Spleen (tissue), 13 donors: ENCODE measurements at places on chromosomes 12 and 14.
A peak's percentile ranks its signal among the peaks of the same experiment; 100 is the strongest.

DNA sequence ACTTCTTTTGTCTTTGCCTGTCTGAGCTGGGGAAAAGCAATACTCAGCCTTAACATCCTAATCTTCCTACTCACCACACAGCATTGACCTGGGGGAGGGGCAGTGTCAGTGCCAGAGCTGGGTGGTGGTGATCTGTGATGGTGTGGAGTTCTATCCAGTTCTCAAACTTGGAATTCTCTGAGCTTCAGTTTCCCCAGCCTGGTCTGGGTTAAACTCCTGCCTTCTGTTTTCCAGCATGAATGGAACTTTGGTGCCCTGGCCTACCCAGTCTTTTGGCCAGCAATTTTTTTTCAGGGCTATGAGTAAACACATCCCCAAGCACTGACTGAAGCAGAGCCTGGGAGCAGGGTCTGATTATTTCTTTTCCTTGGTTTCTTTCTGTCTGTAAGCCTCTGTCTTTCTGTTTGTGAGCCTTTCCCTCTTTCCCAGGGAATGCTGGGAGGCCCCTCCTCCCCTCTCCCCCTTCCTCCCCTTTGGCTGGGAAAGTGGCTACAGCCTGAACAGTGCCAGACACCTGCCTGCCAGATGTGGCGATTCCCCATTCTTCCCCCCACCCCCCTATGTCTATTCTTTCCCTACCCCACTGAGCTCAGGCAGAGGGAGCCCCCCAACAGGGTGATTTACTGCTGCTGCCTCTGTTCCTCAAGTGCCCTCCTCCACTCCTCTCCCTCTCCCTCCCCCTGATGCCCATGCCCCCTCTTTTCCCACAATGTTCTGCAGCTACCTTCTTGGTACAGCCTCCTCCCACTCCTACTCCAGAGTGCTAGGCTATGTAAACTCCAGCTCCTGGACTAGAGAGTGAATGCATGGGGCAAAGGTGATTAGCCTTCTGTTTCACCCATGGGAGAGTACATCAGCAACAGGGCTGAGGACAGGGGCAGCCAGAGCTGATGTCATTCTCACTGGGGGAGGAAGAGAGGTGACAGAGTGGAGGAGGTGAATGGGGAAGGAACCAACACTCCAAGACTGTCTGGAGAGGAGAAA lies 11.1 kb downstream of the GPR84 start:
- no peak for DNase-seq

DNA sequence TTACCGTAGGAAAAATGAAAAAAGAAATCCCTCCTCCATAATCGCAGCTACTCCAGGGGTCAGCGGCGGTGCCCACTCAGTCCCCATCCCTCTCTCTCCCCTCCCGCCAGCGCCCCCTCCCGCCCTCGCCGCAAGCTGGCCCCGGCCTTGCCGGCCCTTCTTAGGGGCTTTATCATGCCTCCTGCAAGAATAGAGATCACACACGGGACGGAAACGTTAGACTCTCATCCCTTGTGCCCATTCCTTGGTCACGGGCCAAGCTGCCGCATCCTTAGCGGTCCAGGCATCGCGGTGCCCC lies 692 bp upstream of the COX14 start:
- DNase-seq, result no peak

DNA sequence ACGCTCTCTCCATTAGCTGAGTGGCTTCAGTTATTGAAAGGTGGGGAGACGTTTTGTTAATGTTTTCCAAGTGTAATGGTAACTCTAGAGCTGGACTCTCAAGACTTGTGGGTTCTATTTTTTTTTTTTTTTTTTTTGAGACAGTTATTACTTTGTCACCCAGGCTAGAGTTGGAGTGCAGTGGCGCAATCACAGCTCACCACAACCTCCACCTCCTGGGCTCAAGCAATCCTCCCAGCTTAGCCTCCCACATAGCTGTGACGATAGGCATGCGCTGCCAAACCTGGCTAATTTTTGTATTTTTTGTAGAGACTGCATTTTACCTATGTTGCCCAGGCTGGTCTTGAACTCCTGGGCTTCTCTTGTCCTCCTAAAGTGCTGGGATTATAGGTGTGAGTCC lies 26.2 kb downstream of the ATF1 start:
- DNase-seq, result no peak

GRCh38 chr12:80445083-80445793 lies 1.2 kb downstream of the PTPRQ start:
- DNase-seq, result no peak

- no peak for DNase-seq
These were observed 333.0 kb downstream of the CCER1 start for GRCh38 chr12:90621927-90622326.

DNA sequence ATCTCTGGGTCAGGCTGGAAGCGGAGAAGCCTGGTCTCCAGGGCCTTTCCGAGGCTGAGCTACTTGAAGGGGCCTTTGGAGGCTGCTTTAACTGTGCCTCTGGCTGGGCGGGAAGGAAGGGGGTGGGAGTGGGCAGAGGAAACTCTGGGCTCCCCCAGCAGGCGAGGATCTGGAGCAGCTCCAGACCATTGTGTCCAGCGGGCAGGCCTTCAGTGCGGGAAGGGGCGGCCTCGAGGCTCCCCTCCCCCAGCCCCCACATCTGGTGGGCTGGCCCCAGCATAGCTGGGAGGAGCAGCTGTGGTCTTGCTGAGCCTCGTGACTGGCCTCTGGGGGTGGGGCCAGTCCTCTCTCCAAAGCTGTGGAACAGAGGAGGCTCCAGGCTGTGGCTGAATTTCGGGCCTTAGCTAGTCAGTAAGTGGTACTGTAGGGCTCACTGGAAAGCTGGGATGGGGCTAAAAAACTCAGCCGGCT lies 3.4 kb downstream of the TAMALIN start:
- DNase-seq, result peak; percentile 88

- peak; percentile 86 for DNase-seq
These were observed 89.7 kb upstream of the PARP11 start for GRCh38 chr12:3962631-3963483.

DNA sequence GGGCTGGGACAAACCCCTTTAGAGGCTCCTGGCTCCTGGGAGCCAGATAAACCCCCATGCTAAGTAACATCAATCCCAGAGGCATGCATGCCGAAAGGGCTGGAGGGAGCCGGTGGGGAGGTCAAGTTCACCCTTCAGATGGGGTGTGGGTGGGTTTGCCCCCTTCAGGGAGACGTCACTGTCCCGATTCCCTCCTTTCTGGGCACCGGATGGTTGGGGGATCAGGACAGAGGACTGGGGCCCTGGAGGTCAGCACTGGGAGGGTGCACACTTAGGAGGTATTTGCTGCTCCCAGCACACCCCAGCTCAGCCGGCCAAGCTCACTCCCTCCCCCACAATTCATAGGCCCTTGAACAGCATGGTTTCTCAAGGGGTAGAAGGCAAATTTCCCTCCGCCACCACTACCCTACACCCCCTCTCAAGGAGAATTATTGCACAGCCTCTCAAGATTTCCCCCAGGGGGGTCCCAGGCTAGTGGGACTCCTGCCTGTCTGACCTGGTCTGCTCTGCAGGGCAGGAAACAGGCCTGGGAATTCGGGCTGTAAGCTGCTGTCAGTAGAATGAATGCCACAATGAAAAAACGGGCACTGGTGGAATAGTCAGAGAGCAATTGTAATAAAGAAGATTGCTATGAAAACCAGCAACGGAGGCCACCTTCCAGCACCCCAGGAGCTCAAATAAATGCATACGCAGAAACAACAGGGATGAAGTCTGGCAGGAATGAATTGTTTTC lies 63.5 kb downstream of the GALNT16 start:
- peak; percentile 44 for DNase-seq

- DNase-seq, result no peak
These were observed 93.0 kb upstream of the MGAT4C start for GRCh38 chr12:86349196-86349595.

GRCh38 chr12:123449249-123449733 lies 8.6 kb upstream of the SNRNP35 start:
- DNase-seq, result no peak

DNA sequence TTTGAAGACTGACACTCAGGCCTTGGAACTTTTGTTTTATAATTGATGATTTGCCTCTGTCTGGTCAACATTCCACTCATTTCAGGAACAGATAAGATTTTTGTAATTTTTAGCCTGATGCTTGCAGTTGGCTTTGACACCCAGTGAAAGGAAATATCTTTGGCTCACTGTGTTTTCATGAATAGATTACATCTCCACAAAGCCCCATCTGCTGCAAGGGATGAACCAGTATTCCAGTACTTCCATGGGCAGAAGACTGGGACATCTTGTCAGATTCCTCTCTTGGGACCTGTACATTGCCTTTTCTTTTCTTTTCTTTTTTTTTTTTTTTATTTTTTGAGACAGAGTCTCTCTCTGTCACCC lies 28.4 kb downstream of the GSG1 start:
- no peak for DNase-seq

DNA sequence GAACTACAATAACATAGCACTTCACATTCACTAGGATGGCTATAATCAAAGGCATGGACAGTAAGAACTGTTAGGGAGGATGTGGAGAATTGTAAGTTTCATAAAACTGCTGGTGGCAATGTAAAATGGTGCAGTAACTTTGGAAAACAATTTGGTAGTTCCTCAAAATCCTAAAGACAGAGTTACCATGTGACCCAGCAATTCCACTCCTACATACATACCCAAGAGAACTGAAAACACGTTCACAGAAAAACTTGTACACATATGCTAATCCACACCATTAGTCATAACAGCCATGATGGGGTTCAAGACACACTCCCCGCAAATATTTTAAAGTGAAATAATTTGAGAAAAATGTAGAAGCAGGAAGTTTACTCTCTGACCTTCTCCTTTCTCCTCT lies 31.7 kb downstream of the GALC start:
- DNase-seq, result no peak
